ENCODE measurements at places on chromosomes 4 and X.

GRCh38 chr4:52298444-52298843, 247.3 kb downstream of the SPATA18 start:
- DNase-seq: no peak

GRCh38 chr4:74374561-74375327, 9.8 kb downstream of the EREG start:
- no peak for DNase-seq

GRCh38 chr4:39410415-39410814, 3.7 kb downstream of the KLB start:
- DNase-seq: no peak

DNA sequence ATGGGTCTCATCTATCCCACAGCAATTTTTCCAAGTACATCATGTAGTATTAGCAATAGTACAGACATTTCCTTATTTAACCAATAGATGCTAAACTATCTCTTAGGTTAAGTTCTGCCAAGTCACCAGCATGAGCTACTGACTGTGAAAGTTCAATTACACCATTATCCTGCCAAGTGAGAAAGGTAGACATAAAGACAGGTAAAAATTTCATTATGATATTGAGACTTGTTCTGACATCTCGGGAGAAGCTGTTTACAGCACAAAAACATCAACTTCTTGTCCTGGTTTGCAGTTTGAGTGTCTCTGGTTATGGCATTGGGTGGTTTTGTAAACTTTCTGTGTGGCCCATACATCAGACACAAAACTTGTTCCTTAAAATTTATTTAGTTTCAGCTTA, 622.4 kb upstream of the PCDH10 start:
- no peak for DNase-seq

DNA sequence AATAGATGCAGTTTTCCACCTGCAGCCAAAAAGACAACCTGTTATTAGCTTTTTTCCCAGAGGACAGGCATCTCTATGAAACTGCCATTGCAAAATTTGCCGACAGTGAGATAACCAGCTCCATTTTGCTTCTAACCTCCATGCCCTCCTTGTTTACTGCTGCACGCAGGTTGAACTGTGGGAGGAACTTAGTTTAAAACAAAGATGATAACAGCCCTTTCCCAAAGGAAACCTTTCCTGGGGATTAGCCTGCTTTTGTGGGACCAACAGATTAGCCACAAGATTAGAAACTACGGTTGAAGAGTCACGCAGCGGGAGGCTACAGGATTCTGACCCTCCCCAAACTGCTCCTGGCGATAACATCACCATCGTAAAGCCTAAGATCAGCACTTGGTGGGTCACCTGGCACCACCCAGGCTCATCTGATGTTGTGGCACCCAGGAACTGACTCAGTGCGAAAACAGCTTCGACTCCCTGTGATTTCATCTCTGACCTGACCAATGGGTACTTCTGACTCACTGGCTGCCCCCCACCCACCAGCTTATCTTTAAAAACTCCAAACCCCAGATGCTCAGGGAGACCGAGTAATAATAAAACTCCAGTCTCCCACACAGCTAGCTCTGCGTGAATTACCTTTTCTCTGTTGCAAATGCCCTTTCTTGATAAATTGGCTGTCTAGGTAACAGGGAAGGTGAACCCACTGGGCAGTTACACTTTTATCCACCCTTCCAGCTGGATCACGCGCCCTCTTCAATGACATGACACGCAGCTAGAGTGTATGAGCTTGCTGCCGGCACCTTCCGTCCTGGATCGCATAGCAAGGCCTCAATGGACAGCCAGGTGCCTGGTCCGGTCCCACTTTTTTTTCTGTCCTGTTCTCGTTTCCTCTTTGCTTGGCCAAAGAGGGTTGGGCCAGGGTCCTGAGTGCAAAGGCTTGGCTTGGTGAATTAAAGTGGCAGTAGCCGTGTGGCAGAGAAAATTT, 27.2 kb downstream of the NOP14 start:
- peak; percentile 66 for DNase-seq

- DNase-seq: no peak
Measured at GRCh38 chr4:109207061-109207460, 95.4 kb downstream of the COL25A1 start.

- DNase-seq: no peak
Measured at GRCh38 chr4:6573986-6574746, 823 bp upstream of the MAN2B2 start.

GRCh38 chr4:180925805-180926204, 1317.4 kb upstream of the TENM3 start:
- DNase-seq: no peak

- DNase-seq: no peak
Measured at GRCh38 chrX:32289356-32289755, 922.0 kb downstream of the DMD start.

DNA sequence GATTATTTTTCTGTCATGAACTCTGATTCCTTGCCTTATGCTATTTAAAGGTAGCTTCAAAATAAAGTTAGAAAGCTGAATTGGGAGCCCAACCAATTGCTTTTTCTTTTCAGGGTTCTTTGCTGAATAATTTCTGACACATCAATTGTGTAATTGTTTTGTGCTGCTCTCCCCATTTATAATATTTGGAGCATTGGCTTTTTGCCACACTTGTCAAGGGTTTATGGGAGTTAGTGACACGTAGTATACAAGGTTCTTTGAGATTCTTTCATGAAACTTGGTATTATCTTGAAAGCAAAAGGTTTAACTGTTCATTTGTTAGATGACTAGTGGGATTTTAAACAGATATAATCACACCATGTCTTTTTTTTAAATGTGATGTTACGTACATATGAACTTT, 80.9 kb downstream of the POLA1 start:
- DNase-seq: no peak

DNA sequence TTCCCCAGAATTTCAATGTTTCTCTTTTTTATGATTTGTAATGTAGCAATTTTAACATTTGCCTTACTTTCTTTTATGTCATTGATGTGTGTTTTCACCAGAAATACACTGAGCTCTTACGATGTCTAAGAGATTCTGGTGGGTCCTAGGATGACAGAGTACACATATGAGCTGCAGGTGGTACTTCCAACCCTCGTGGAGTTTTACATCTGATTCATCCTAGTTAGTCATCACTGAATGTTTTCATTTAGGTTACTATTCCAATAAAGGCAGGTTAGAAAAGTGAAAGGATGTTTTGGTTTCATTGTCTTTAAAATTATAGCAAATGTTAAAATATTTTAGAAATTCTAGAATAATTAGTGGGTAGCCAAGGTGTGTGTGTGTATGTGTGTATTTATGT, 605.9 kb downstream of the ADGRL3 start:
- no peak for DNase-seq

GRCh38 chr4:88958080-88958479, 98.9 kb downstream of the FAM13A start:
- no peak for DNase-seq

DNA sequence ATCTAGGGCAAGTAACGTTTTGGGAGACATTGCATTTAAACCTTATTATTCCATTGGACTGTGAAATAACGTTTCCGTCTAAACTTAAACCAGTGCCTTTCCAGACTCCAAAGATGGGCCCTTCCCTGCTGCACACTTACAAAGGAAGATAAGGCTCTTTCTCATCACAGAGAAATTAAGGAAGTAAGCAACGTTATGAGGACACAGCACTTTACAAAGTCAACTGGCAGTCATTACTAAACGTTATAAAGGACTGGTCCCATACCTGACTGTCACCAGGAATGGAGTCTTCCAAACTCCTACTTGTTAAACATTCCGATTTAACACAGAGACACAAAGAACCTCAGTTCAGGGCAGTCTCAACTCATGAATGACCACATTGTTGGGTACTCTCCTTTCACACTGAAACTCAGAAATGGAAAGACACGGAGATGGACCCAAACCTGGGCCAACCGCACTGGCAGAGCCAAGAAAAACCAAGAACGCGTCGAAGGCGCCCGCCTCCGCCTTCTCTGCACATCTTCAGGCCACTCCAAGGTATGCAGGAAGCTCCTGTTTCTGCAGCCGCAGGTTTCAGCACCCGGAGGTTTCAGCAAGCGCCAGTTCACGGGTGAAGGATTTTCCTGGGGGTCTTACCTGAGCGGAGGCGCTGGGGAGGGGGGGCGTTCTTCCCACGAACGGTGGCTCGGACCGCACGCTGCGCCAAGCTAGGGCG, 670 bp downstream of the PAPSS1 start:
- no peak for DNase-seq

DNA sequence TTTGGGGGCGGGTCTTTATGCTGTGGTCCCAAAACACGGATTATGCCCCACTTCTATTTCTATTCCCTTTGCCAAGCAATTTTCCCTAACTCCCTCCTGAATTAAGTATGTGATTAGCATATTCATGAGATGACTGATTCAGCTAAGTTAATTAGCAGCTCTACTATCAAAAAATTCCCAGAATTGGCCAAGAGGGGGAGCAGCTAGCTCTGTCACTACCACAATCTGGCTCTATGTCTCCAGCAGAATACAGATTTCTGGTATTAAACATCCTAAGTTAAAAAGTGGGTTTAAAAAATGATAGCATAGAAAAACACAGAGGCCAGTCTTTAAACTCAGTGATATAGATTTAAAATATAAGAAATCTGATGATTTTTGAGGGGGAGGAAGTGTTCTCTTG, 80.3 kb downstream of the GPC4 start:
- DNase-seq: no peak

DNA sequence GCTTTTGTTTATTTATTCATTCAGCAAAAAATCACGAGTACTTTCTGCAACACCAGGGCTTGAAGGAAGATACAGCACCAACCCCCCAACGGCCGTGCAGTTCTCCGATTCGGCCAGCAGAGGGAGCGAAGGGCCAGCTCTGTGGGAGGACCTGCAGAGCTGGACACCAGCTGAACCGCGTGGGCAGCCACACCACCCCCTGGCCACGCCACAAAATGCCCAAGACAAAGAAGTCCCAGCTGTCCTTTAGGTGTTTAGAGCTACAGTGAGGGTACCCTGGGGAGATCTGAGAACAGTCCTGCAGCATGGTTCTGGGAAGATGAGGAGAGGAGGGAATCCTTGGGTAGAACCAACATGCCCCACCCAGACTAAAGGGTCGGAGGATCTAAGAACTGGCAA, 83.1 kb downstream of the RELL1 start:
- peak; percentile 38 for DNase-seq

DNA sequence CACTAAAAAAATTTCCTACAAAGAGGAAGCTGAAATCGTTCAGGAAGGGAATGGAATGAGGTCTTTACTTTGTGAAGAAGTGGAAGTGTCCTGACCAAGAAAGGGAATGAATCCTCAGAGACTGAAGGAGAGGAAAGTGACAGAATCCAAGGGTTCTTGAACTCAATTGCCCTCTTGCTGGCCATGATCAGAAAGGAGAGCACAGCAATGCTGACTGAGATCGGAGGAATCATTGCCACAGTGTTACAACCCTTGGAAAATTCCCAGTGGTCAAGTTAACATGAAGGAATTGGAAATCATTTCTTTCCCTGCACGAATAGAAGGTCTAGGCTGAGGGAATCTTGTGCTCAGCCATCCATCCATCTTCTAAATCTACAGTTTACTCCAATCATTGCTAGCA, 190.0 kb upstream of the NEIL3 start:
- DNase-seq: no peak

DNA sequence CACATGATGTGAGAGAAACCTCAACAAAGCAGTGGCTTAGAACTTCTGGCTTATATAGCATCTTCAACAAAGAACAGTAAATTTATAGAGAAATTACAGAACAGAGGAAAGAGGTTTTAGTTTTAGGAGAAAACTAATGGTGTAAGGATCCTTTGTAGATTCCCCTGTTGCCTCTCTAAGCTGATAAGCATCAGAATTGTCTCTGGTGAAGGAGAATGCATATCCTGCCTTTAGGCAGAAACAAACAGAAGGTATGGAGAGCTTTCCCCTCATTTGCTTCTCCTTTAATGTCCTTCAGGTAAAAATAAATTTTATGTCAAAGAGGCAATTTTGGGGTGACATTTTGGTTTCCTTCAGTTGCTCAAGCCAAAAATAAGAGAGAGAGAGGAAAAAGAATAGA, 625.9 kb downstream of the CCSER1 start:
- no peak for DNase-seq

- DNase-seq: no peak
Measured at GRCh38 chr4:177047851-177048174, 255.1 kb upstream of the VEGFC start.

DNA sequence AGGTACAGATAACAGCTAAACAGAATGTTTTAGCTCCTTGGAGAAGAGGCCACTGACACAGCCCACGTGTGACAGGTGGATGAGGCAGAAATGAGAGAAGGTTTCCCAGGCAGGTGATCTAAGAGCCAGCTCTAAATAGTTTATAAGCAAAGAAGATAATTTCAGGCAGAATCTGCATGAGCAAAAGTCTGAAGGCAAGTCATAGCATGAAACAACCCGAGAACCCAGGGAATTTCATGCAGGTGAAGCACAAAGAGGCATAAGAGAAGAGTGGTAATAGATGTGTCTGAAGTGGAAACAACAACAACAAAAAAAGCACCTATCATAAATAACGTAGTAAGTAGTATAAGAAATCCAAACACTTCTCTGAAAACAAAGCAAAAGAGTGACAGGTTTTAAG, 275.8 kb upstream of the CPEB2 start:
- no peak for DNase-seq

DNA sequence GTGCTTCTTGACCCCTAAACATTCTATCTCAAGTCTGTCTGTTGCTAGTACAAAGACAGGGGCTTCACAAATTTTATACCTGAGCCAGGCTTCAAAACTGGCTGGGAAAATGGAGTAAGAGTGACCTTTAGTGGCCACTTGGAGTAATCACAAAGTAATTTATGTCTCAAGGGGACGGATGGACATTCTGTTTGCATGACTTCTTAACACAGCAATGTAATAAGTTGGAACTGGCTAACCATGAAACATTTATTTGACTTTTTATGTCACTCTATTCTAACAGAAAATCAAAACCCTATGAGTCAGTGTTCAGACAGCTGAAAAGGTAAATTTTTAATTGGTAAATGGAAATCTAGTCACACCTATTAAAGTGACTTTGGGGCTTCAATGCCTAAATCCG, 600.6 kb downstream of the ANKRD50 start:
- DNase-seq: no peak

DNA sequence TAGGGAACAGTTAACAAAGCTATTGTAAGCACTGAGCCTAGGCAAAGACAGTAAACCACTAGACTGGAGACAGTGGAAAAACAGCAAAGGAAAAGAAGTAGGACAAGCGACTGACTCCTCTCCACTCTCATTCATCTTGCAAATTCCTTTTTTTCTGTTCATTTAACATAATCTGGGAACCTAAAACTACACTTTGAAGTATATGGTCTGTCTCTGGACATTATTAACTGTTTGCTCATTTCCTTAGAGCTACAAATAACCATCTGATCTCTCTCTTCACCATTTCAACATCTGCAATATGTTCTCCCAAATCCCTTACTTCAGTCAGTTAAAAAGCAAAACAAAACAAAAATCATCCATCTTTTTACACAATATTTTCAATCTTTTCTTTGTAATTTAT, 642 bp downstream of the HMGN5 start:
- DNase-seq: no peak

DNA sequence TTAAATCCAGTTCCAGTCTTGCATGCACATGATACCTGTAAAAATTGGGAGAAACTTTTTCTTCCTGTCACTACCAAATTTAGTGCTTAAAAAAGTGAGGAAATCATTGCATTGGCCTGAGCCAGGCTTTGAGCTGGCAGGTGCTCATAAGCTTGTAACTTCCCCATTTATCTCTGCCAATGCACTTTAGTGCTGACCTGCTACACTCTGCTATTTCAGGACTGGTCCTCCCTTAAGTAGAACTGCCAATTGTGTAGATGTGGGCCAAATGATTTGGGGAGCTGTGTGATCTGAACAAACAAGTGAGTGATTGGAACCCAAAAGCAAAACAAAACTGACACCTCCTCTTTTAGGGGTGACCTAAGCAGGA, 51.8 kb downstream of the ZNF827 start:
- no peak for DNase-seq

GRCh38 chr4:6905516-6906445, 3.8 kb upstream of the TBC1D14 start:
- no peak for DNase-seq
